NCI-H1092 treated with DMSO at 0.1 percent for 48 hours (cell line): ENCODE measurements at places on chromosomes 6 and 20.

GRCh38 chr6:167697316-167697715 is 129.4 kb upstream of the AFDN start:
- peak; percentile 85 for DNase-seq

DNA sequence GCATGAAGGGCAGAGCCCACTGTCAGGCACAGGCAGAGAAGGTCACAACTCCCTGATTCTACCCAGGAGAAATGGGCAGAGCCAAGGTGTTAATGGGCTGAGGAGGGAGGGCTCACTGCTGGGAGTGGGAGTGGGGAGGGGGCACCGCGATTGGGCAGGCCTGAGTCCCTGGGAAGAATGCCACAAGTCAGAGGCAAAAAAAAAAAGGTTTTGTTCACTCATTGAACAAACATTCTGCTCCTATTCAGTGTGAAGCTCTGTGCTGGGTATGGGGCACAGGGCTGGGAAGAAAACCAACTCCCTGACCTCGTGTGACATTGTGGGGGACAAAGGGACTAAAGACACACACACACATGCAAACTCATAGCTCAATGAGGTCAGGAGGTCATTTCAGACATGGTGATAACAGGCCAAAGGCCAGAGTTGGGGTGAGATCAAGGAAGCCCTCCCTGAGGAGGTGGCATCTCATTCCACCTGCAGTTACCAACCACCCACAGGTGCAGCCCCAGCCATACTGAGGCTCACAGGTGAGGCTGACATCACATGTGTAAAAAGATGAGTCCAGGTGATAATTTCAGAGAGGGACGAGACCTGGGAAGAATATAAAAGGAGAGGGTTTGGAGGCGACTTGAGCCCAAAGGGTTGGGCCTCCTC is 3.2 kb upstream of the PMEPA1 start:
- no peak for DNase-seq

DNA sequence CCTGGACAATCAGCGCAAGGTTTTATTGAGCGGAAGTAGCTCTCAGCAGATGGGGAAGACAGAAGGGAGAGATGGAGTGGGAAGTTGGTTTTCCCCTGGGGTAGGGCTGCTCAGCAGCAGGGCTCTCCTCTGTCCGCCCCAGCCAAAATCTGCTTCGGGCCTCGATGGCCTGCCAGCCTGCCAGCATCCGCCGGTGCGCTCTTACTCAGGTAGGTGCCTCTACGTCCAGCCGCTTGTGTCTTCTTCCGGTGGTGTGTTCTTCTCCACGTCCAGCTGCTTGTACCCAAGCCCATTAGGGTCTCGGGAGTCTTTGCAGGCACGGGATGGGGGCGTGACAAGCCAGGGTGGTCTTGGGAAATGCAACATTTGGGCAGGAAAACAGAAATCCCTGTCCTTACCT is 1340.0 kb upstream of the MAP3K7 start:
- no peak for DNase-seq

- no peak for DNase-seq
Measured at GRCh38 chr20:37188787-37189186, 9.4 kb upstream of the MROH8 start.

- DNase-seq = no peak
Measured at GRCh38 chr6:134398453-134398852, 80.5 kb upstream of the SGK1 start.

- no peak for DNase-seq
Measured at GRCh38 chr6:145673504-145673903, 61.8 kb downstream of the EPM2A start.

DNA sequence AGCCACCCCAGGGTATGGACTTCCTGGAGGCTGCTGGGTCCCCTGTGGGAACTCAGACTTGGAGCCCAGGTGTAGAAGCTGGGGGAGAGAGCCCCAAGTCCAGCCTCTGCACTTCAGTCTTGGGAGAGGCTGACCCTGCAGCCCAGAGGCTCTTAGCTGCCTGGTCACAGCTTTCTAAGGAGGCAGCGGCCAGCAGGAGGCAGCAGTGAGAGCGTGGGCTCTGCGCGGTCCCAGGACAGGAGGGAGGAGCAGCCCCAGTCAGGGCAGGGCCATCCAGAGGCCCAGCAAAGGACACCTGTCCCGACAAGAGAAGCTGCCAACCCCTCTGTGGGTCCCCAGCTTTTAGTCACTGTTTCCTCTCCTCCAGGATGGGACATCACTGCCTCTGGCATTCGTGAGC is 9.4 kb downstream of the TREML2 start:
- DNase-seq = no peak

DNA sequence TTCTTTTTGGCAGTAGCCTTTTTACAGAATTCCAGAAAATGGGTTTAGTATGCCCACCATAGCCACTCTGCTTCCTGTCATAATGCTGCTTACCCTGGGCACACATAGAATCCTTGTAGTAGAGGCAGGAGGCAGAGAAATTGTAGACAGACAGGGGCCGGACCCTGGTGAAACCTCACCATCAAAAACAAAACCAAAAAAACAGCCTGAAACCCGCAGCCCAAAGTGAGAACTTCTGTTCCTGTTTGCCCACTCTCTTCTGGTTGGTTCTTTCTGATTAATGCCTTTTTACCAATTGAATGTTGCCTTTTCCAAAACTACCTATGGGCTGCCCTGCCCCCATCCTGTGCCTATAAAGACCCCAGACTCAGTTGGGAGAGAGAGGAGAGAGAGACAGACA is 188.2 kb downstream of the CDKAL1 start:
- DNase-seq = no peak

GRCh38 chr20:17177341-17177740 is 49.5 kb upstream of the PCSK2 start:
- DNase-seq = no peak

DNA sequence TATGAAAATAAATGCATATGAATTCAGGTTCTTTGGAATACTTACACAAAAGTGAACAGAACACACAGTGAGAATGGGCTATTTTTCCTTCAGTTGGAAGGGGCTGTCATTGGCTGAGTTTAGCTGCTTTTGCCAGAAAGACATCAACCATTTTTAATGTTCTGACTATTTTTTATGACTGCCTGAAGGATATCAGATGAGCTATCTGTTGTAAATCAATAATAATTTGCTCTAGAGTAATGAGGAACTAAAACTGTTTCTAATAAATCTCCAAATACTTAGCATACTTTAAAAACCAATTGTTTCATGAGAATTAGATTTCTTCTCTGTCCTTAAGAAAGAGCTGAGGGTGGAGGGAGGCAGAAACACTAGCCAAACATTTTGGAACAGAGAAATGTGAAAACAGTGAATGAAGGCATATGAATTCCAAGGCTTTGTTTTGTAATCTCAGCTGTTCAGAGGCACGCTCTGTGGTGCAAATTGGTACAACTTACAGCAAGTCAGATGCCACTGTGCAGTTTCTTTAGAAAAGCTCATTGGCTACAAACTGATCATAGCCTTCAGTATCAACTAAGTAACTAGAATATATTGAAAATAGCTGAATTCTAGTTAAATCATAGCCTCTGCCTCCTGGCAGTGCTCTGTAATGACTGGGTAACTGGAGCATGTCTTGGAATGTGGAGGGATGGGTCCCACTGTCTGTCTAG is 228.9 kb upstream of the JAG1 start:
- DNase-seq = no peak

GRCh38 chr20:51021067-51022025 is 1.6 kb downstream of the KCNG1 start:
- DNase-seq = no peak

DNA sequence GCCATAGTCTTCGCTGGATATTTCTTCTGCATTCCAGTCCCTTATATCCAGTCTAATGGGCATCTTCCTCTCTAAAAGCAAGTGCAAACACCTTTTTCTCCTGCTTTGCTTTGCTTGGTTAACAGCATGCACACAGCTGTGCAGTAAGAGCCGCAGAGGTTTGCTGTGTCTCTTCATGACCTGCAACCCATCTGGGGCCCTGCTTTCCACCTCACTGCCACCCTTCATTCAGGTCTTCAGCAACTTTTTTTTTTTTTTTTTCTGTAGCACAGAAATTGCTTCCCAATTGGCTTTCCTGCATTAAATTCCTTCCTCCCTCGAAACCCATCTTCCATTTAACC is 14.4 kb downstream of the NEDD9 start:
- DNase-seq = no peak

DNA sequence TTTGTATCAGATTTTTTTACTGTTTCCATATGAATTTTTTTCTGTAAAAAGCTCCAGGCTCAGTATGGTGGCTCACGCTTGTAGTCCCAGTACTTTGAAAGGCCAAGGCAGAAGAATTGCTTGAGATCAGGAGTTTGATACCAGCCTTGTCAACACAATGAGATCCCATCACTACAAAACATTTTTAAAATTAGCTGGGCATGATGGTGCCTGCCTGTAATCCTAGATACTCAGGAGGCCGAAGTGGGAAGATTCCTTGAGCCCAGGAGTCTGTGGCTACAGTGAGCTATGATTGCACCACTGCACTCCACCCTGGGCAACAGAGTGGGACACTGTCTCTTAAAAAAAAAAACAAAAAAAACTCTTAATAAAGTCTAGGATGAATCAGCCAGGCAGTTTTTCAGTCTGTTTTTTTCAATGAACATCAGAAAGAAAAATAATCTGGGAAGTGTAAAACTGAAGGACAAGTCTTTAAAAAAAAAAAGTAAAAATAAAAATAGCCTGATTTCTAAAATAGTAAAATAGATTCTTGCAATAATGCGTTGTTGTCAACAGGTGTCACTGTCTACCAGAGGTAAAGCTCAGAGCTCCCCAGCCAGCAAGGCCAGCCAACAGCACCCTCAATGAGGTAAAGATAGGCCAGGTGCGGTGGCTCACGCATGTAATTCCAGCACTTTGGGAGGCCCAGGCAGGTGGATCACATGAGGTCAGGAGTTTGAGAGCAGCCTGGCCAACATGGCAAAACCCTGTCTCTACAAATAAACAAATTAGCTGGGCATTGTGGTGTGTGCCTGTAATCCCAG is 9.3 kb upstream of the ATG5 start:
- DNase-seq = peak; percentile 8

DNA sequence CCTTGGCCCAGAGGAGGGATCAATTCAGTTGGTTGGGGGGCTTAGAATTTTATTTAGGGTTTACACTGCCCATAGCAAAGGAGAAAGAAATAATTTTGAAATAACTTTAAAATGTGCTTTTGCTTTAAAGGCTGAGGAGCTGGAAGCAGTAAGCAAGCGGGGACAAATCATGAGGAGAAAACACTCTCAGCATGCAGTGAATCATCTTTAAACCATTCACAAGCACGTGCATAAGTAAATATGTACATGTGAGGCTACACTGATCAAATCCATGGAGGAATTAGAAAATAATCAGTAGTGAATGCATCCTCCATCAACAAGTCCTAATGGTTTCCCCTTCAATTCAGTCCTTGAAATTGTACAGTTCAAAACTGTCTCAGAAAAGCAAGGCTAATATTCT is 181.0 kb downstream of the MTFR2 start:
- no peak for DNase-seq

DNA sequence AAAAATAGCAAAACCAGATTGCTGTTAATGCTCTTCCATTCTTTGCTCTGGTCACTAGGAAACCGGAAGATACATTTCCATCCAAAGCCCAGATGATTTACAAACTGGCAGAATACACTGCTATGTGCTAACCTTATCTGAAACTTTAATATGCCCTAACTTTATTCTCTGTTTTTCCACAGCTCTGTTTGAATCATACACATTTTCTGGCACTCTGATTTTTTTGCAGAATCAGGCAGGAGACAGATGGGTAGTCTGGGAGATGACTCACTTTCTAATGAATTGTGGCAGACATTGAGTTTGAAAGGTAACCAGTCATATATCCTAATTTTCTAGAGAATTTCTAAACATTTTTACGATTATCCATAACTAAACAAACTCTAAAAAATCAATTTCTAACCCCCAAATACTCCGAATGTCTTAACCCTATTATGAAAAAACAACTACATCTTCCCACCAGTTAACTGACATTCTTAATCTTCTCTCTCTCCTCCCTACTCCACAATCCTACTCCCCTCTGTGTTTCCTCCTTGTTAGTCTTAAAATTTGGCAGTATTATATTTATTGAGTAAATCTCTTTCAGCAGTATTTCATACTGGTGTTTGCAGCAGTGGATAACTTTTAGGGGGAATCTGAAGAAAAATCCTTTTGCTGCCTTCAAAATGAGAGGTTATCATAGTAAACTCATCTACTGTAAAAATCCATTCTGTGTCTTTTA is 63.5 kb downstream of the MAN1A1 start:
- DNase-seq = no peak

- DNase-seq = peak; percentile 20
Measured at GRCh38 chr6:136550045-136550329, 235 bp downstream of the MAP7 start.

DNA sequence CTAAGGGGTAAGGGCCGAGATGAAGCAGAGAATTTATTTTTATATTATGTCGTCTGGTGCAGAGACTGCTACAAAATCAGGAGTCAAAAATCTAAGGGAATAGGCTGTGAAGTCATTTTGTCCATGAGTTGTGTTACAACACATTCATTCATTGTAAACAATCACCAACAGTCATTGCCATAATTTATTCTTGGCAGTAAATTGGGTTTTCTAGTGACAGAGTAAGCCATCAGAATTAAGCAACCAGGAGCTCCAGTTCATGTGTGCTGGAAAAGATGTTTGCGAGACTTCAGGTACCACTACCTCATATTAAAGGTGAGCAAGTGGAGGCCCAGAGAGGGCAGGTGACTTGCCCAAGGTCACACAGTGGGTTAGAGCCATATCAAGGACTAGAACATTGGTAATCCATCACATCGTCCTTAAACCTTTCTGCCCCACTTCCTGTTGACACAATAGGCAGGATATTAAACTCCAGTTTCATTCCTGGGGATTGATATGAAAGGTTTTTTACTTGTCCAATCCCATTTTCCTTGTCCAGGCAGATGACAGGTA is 46.0 kb downstream of the E2F3 start:
- no peak for DNase-seq

- no peak for DNase-seq
Measured at GRCh38 chr20:57040924-57041323, 225.5 kb downstream of the BMP7 start.

DNA sequence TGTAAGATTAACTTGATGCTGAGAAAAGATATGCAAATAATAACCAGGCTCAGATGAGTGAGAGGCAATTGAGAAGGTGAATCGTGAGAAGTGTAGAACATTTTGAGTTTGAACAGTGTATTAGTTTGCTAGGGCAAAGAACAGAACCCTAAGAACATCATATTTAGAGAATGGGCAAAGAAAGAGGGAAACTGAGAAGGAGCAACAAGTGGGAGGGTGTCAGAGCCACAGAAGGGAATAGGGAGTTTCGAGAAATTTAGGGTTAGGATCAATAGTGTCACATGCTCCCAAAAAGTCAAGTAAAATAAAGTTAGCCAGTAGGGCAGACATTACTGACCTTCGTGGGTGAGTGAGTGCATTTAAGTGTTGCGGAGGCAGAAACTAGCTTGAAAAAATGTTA is 5.5 kb upstream of the FAXC start:
- DNase-seq = no peak

- no peak for DNase-seq
Measured at GRCh38 chr20:24289737-24290481, 179.5 kb upstream of the SYNDIG1 start.

GRCh38 chr20:3654326-3655130 is 8.7 kb downstream of the GFRA4 start:
- DNase-seq = no peak

GRCh38 chr20:35263532-35264341 is 14.2 kb downstream of the MMP24OS start:
- no peak for DNase-seq
